ENCODE measurements at places on chromosomes 11 and 22.

DNA sequence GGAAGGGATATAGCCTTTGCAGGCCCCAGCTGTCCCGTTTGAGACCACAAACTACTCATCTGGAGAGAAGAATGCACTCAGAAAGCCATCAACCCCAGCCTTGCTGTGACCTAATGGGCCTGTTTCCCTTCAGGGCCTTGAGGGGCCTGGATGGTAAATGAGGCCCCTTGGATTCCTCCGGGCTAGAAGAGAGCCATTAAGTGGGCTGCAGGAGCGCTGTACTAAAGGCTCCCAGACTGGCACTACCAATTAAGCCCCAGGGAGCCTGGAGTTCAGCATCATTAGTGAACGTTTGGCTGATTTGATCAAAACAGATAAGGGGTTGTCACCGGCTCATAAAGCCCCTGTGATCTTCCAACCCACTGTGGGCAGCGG lies 23.0 kb downstream of the CD5 start:
- no peak for DNase-seq

DNA sequence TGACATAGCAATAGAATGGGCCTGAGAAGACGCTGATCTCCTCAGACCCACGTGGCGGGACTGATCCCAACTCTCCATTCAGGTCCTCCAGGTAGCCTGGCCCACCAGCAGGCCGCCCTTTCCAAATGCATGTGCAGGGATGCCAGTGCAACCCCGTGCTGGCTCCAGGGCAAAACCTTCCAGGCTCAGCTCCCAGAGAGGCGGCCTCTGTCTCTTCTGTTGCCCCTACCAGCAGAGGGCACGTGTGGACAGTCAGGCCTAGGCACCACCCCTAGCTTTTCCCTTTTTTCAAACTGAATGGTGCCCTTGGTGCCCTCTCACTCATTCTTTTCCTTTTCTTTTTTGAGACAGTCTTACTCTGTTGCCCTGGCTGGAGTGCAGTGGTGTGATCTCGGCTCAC lies 121.7 kb downstream of the OSBP2 start:
- no peak for DNase-seq

DNA sequence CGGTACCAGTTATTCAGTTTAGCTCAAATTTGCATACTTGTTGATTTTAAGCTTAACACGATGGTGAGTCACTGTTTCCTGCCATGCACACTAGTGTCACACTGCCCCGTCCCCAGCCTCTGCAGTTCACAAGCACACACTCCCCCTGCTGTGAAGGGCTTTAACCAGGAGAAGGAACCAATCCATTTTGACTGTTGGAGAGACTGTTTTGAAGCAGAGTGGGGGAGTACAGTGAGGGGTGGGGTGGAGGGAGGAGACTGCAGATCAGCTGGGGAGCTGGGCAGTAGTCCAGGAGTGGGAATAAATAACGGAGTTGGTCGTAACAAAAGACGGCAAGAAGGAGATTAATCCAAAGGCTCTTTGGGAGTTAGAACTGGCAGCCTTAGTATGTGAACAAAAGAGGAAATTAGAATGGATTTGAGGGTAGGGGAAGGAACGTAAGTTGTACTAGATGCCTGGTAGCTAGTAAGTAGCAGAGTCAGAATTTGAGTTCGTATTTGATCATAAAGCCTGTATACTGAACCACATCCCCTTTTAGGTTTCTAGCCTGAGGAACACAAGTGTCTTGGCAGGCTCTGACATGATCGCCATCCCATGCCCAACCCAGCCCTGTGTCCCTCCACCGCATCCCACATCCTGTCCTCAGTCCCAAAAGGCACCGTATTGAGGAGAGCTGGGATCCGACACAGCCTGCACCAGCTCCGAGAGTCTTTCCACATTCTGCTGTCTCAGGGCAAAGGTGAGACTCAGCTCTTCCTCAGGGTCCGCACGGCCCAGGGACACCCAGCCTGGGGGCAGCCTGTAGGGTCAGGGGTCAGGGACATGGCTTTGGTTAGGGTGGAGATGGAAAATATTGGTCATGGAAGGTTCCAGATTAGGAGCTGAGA lies 862 bp downstream of the TPP1 start:
- DNase-seq = peak; percentile 31

DNA sequence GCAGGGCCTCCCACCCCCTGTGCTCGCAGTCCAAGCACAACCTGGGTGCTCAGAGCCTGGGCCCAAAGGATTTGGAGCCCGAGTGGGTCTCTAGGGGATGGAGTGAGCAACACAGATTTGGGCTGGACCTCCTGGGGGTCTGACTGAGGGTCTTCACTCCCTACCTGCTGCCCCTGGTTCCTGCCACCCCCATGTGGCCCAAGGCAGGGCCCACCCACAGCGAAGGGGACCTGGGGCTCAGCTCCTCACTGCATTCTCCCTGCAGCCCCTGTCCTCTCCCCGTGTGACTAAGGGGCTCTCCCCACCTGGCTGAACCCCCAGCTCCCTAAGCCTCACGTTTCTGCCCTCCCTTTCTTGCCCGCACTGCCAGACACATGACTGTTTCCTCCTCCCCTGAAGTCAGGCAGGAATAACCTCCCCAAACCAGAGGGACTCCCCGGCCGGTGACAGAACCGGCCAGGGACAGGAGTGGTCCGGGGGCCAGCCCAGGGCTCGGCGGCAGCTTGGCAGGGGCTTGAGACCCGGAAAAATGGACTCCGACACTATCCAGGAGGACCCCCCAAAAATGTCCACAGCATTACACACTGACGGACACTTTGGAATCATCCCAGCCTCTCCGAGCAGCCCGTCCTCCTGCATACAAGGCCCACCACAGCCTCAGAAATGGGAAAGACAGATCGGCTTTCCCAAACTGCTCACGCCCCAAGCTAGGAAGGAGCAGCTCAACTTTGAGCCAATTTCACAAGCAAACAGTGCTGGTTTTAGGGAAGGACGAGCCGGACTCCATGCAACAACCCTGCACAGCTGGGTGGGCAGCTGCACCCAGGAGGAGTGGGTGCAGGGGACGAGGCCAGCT lies 57.8 kb downstream of the BRD1 start:
- no peak for DNase-seq

DNA sequence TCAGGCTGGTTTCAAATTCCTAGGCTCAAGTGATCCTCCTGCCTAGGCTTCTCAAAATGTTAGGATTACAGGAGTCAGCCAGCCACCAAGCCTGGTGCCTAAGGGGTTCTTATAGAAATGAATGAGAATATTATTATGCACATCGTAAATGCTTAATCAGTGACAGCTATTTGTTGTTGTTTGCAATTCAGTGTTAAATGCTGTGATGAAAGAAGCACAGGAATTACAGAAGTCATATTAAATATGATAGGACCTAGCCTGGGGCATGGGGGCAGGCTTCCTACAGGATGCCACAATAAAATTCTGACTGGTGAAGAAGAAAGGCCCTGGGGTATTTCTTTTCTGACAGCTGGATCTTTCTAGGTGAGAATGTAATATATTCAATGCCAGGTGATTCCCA lies 13.9 kb upstream of the PATZ1 start:
- DNase-seq = no peak

- no peak for DNase-seq
Measured at GRCh38 chr11:72665911-72666472, 8.2 kb downstream of the PDE2A start.

- no peak for DNase-seq
Measured at GRCh38 chr11:285021-285893, 3.7 kb upstream of the PGGHG start.

DNA sequence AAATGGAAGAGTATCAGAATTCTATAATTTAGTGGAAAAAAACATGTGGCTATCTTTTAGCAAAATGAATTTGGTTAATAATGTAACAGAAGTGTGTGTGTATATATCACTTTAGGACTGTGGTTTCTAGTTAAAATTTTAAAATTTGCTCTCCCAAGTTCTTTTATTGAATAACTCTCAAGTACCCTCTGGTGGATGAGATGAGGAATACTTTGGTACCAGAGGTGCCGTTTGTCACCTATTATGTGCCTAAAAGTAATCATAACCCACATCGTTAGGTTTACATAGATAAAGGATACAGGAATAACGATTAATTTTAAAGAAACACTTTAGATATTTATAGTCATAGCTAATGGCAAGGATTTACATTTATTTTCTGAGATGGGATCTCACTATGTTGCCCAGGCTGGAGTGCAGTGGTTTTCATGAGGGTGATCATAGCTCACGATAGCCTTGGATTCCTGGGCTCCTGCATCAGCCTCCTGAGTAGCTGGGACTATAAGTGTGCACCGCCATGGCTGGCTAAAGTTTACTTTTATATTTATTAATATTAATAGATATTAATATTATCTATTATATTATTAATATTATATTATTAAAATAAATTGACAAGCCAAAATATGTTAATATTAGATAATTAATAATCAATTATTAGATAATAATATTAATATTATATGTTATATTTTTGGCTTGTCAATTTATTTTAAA lies 66.7 kb upstream of the CAPRIN1 start:
- no peak for DNase-seq

DNA sequence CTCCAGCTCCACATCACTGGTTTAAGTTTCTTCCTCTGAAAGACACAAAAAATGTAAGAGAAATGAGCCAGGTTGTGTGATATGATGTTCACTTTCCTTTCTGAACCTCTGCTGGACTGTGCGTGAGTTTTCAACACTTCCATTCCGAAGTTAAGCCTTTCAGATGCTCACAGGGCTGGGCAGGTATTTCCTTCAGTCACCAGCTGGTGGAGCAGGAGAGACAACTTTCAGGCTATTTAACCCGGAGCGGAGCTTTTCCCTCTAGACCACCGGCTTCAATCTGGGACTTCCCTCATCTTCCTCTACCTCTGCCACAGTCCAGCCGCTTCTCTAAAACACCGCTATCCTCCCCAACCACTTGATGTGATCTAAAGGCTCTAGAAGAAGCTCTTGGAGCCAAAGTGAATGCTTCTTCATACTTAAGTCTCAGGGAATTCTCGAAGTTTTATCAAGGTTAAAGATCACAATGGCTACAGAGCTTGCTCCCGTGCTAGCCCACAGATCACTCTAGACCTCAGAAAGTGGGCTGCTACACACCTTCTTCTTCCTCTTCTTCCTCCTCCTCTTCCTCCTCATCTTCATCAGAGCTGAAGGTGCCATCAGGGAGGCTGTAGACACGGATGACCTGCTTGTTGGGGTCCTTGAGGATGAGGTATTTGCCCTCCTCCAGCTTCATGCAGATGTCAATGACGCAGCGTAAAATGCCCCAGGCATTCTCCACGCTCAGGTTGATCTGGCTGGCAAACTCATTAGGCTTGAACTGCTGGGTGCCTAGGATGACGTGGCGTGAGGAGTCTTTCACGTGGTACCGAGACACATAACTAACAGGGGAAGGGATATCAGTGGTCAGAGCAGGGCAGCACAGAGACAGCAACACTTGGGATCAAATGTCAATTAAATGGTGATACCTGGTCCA lies 4.4 kb upstream of the FOXRED2 start:
- DNase-seq = no peak
